Stimulated activated CD8-positive, alpha-beta memory T cell treated with anti-CD3 and anti-CD28 coated beads, Interleukin-15, amount 100 ng/mL, for 4 hours (primary cell): ENCODE measurements at places on chromosomes 3 and 15.

GRCh38 chr3:46867550-46867898 is 4.3 kb upstream of the MYL3 start:
- DNase-seq = no peak

GRCh38 chr3:124985349-124985748 is 50.8 kb upstream of the MUC13 start:
- no peak for DNase-seq

GRCh38 chr3:11438646-11439045 is 166.4 kb downstream of the ATG7 start:
- no peak for DNase-seq

- no peak for DNase-seq
Measured at GRCh38 chr3:102148598-102149337, 286.0 kb upstream of the ZPLD1 start.

- DNase-seq = no peak
Measured at GRCh38 chr3:159191447-159191846, 389.6 kb downstream of the MFSD1 start.

GRCh38 chr3:106943071-106943470 is 434.2 kb upstream of the CCDC54 start:
- no peak for DNase-seq

DNA sequence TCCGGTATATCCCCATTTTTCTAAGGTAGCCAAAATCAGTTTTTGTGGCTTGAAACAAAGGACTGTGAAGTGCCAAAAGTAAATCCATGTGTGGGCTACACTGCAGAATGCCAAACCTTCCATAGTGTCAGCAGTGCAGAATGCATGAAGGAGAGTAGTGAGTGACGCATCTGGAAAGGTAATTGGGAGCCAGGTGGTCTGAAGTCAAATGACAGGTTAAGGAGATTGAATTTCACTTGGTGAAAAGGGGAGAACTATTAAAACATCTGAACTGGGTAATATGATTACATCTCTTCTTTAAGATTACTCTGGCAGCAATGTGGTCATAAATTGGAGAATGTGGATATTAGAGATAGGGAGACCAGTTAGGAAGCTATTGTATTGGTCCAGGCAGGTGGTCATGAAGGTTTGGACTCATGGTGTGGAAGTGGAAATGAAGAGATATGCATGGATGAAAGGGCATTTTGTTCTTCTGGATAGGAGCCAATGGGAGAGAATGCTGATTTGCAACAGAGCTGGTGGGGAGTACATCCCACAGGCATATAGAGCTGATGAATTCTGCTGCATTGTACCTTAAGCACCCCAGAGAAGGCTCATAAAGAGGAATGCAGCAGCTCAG is 118.2 kb downstream of the ECT2 start:
- DNase-seq = no peak

- DNase-seq = no peak
Measured at GRCh38 chr3:10228248-10228950, 19.9 kb upstream of the TATDN2 start.

DNA sequence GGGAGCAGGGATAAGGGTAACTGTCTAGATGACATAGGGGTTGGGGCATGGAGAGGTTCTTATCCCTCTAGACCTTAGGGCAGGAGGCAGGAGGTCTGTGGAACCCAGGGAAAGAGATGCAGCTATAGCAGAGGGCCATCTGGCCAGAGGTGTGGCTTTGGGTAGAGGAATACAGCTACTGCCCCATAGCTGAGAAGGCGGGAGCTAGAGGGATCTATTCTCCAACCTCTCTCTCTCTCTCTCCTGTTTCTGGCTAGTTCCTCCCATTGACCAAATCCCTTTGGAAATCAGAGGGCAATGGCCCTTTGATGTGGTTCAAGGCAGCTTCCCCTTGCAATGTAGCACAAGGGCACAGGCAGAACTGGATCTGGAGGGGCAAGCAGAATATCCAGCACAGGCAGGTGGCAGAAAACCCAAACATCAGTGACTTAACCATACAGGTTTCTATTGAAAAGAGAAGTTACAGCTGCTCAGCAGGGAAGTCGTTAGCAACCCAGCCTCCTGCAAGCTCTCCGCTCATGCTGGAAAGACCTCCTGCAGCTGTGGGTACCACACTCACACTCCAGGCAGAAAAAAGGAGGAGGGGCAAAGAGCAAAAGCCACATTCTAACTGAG is 22.3 kb upstream of the LMOD3 start:
- no peak for DNase-seq

DNA sequence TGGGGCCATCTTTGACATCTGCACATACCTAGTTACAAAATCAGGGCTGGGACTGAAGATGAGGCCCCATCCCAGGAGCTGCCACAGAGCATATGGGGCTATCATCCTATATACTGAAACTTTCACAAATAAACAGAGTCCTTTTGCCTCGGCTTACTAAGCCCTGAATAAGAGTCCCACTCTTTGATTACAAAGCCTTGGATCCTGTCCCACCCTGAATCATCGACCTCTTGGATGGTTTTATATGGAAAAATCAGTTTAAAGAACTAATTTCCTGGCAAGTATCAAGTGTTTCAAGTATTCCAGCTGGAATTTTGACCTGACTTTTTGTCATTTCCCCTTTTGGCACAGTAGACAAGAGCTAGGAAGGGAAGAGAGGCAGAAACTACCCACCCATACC is 331.3 kb upstream of the FRG2C start:
- no peak for DNase-seq

GRCh38 chr15:81244306-81244705 is 47.6 kb downstream of the IL16 start:
- no peak for DNase-seq

GRCh38 chr3:51830345-51830744 is 31.1 kb upstream of the IQCF2 start:
- no peak for DNase-seq
